ENCODE measurements at places on chromosomes 12 and 14.

DNA sequence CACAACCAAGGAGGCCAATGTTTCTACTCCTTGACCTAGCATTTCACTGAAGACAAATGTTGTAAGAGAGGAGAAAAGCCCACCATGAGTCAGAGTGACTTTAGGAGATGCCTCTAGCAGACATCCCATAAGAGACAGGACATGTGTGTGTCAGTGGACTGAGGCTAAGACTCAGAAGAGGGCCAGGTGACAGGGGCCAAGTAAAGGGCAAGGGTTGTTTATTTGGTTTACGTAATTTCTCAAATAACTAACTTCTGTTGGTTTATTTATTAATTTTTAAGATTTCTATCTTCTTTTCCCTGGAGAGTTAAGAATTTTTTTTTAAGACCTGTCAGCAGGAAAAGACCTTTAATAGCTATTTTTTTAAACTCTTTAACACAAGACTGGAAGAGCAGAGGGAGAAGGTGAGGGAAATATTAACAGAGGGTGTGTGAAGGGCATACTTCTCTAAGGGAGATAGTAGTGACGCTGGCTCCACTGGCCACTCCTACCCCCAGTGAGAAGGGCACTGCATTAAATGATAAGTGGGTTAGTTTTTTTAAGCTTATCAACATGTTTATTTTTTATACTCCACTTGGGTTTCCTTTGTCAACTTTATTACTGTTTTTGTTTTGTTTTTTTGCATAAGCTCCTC lies 3.4 kb downstream of the PNP start:
- DNase-seq = no peak

- DNase-seq = no peak
These were observed 60.2 kb downstream of the IFT43 start for GRCh38 chr14:76045773-76046172.

GRCh38 chr14:22520796-22521195 lies 68.2 kb downstream of the DAD1 start:
- no peak for DNase-seq

GRCh38 chr14:53493320-53493719 lies 340.2 kb upstream of the DDHD1 start:
- no peak for DNase-seq

DNA sequence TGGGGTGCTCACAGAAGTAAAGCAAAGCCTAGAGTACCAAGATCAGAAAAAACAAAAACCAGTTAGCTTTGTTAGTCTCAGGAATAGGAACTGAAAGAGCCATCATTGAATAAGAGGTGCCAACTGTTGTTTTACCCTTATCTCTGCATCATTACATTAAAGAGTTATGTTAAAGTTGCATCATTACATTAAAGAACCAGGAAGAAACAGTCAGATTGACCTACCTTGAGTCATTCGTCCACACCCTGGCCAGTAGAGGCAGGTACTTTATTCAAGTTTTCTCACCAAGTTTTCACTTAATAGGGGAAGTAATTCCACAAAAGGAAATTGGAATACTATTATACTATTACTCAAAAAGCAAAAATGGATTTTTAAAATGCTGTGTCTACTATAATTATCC lies 121.7 kb upstream of the CNOT2 start:
- DNase-seq = no peak
